ENCODE measurements at places on chromosomes 2 and 18.

DNA sequence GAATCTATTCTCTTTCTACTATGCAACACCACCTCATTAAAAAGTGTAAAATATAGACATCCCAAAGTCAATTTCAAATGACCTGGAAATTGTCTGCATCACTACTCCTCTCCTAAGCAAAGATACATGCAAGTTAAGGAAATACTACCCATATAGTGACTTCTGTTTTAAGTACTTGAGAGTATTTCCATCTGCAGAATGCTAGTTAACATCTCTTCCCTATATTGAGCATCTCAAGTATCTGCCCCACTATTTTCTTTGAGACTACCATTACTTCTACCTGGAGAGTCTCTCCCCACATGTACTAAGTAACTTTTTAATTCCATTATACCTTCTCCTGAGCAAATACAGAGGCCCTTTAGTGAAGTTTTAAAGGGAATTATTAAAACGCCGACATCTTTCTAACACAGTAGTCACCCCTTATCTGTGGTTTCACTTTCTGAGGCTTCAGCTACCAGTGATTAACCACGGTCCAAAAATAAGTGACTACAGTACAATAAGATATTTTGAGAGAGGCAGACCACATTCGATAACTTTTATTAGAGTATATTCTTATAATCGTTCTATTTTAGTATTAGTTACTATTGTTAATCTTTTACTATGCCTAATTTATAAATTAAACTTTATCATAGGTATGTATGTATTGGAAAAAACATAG is 21.8 kb downstream of the CWC22 start:
- no peak for DNase-seq

DNA sequence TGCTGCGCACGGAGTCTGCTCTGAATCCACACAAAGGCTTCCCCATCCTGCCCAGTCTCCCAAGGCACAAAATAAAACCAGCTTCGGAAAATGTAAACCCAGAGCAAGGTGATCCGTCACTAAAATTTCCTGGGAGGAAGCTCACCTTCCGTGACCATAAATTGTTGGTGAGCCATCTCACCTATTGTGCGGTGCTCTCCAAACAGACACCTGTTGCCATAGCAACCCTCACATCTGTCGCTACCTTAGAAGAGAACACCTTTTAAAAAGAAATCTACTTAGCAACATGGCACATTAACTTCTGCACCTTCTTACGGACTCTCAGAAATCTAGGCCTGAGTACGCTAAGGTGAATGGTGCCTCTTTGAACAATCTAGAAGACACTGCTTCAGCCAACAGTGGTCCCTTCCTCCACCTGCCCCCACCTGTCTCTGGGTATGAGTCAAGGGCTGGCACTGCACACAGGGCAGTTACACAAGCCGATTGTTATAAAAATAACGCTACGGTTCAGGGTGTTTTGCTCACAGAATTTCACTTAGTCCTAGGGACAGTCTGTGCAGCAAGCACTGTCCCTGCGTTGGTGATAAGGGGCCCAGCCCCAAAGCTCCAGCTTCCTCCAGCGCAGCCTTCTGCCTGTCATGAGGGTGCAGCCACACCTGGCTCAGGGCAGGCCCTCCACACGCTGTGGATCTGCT is 114.9 kb upstream of the ID2 start:
- no peak for DNase-seq

DNA sequence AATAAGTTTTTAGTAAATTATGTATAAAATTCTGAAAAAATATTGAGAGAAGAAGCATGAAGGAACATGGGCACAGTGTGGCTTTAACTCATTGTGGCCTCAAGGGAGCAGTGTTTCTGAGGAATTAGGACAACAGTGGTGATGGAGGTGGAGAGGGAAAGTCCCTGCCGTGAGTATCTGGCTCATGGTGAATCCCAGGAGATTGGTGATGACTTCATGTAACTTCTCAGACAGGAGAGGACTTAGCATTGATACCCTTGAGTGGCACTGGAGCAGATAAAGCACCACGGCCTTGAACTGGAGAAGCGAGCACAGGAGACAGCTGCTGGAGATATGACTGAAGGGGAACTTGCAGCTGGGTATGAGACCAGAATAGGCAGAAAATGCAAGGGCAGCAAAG is 35.0 kb upstream of the LRP1B start:
- no peak for DNase-seq

- no peak for DNase-seq
These were observed 249.4 kb upstream of the KLHL29 start for GRCh38 chr2:23135481-23136100.

DNA sequence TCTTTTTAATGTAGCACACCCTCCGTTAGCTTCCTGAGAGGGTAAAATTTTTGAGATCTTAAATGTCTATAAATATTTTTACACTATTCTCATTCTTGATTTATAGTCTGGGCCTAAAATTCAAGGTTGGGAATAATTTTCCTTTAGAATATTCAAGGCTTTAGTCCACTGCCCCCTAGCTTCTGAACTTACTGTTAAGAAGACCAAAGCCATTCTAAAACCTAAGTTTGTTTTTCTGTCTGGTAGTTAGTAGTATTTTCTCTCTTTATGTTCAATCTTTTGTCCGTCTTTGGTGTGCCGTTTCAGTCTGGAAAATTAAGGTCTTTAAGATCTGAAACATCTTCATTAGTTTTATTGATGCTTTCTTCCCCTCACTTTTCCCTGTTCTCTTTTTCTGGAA is 14.5 kb downstream of the OSBPL6 start:
- no peak for DNase-seq

GRCh38 chr2:229257985-229258384 is 13.1 kb downstream of the PID1 start:
- no peak for DNase-seq
